ENCODE measurements at places on chromosomes 1 and 21.
A peak's percentile ranks its signal among the peaks of the same experiment; 100 is the strongest.

DNA sequence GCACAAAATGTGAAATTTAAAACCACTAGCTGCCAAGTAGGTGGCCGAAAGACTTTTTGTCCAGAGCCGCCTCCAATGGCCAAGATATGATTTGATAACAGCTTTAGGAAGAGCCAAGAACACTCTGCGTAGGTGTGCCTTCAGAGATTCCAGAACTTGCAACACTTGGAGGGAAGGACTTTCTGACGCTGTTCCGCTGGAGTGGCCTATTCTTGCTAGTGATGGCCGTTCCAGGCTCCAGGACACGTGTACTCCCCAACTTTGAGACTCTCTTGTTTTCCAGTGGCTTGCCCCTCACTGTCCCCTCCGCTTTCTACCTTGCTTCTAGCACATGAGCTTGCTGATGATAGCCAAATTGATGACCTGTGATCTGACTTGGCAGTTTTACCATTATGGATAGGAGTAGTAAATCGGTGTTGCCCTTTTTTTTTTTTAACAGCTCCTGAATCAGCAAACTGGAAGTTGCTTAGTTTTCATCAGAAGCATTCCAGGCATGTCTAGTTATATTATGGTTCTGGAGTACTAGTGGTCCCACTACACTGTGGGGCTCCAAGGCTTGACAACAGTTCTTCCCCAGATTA lies 1.0 kb downstream of the PRDX6 start:
- DNase-seq, result peak; percentile 79

GRCh38 chr1:103561643-103562395 lies 9.6 kb upstream of the AMY2B start:
- DNase-seq, result no peak

- DNase-seq, result no peak
Measured at GRCh38 chr1:21229246-21230000, 52.7 kb upstream of the EIF4G3 start.

GRCh38 chr1:165053351-165053750 lies 303.2 kb downstream of the LMX1A start:
- DNase-seq, result no peak

GRCh38 chr1:211326140-211326527 lies 499 bp upstream of the TRAF5 start:
- DNase-seq, result no peak

All from psoas muscle (tissue), 8 donors.